ENCODE measurements at places on chromosomes 13 and 19. TPM values are rescaled to one million over a fixed set of nuclear protein-coding genes. Genes with fewer than 3 reads are reported as not detected.

The MBD3L3 gene
- total RNA-seq, result 3.2 TPM

The F2RL3 gene
- total RNA-seq, result not detected

The FGF21 gene
- not detected for total RNA-seq

The CGB5 gene
- total RNA-seq, result 2.0 TPM

The FBXL12 gene
- 27.4 TPM for total RNA-seq

The SLITRK1 gene
- total RNA-seq, result 3.3 TPM

The C19orf85 gene
- total RNA-seq, result 0.38 TPM

The PPFIA3 gene
- total RNA-seq, result 10.3 TPM

The PSG4 gene
- 2.0 TPM for total RNA-seq

The SELENOV gene
- total RNA-seq, result 1.2 TPM

The EXOC3L2 gene
- 0.89 TPM for total RNA-seq

The PTPRS gene
- 233 TPM for total RNA-seq

The RETN gene
- not detected for total RNA-seq

The KLK12 gene
- not detected for total RNA-seq

The STXBP2 gene
- 2.0 TPM for total RNA-seq

The TMEM145 gene
- 4.2 TPM for total RNA-seq

The ZNF836 gene
- total RNA-seq, result 3.4 TPM

The PSPN gene
- total RNA-seq, result 1.5 TPM

The ZNF726 gene
- 6.1 TPM for total RNA-seq

The SIRT6 gene
- 30.7 TPM for total RNA-seq

The WDR88 gene
- total RNA-seq, result 0.42 TPM

The PCDH8 gene
- total RNA-seq, result 99.5 TPM

The TLE6 gene
- 0.22 TPM for total RNA-seq

Measured in motor neuron (in vitro differentiated cells).